Left ventricle myocardium inferior (tissue), 1 donor: ENCODE measurements at places on chromosomes 2 and 18. TPM values are rescaled to one million over a fixed set of nuclear protein-coding genes. Genes with fewer than 3 reads are reported as not detected.

GRCh38 chr2:11236335-11236734, 81.1 kb downstream of the SLC66A3 start:
- no peak for DNase-seq

GRCh38 chr2:205660521-205661124, 21.7 kb upstream of the NRP2 start:
- no peak for DNase-seq

GRCh38 chr2:160590664-160591063, 97.1 kb upstream of the RBMS1 start:
- DNase-seq: no peak

DNA sequence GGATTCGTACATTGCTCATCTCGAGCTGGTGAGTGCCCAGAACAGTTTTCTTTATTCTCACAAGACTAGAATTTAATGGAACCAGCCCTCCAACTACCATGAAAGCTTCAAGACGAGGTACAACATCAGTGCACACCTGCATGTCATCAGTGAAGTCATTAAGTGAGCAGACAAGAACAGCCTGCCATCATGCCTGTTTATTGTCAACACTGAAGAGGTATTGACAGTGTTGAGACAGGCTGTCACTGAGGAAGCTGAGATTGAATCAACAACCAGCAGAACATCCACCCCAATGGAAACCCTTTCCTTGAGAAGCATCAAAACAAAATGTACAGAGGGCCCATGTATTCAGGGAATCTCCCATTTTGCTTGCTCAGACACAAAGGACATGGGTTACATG, 148.0 kb upstream of the TCF4 start:
- DNase-seq: no peak

DNA sequence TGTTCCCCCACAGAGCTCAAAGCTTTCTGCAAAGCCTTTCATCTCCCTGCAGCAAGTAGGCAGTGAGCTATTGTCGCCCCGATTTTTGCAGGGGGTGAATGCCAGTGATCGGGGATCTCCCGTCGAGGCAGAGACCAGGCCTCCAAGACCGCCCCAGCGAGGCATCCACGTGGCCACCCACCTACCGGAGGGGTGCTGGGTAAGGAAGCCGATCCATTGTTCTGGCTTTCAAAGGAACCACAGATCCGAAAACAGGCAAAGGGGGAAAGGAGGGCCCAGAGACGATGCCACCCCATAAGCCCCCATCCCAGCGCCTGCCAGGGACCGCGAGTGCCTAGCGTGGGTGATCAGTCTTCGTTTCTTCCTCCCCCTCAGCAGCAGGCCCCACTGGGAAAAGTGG, 2.4 kb downstream of the ADRA2B start:
- peak; percentile 13 for DNase-seq

- DNase-seq: no peak
These were observed 51.0 kb downstream of the SF3B1 start for GRCh38 chr2:197383825-197384224.

GRCh38 chr2:36486521-36487044, 111.4 kb downstream of the FEZ2 start:
- DNase-seq: no peak

GRCh38 chr2:45964223-45964841, 312.9 kb downstream of the PRKCE start:
- peak; percentile 60 for DNase-seq

DNA sequence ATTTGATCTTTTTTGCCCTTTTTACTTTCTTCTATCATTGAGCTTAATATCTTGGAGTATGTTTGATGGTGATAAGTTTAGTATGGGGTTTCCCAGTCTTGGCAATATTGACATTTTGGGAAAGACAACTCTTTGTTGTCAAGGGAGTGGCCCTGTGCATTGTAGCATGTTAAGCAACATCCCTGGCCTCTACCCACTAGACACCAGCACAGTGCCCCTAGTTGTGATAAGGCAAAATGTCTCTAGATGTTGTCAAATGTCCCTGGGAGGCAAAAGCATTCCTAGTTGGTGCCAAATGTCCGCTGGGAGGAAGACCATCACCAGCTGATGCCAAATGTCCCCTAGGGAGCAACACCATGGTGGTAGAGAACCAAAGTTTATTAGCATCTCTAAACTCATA, 28.2 kb downstream of the GULP1 start:
- DNase-seq: no peak

GRCh38 chr2:179266271-179266670, 1.6 kb upstream of the SESTD1 start:
- DNase-seq: no peak

- DNase-seq: no peak
These were observed 13.3 kb downstream of the AGXT start for GRCh38 chr2:240881913-240882312.

DNA sequence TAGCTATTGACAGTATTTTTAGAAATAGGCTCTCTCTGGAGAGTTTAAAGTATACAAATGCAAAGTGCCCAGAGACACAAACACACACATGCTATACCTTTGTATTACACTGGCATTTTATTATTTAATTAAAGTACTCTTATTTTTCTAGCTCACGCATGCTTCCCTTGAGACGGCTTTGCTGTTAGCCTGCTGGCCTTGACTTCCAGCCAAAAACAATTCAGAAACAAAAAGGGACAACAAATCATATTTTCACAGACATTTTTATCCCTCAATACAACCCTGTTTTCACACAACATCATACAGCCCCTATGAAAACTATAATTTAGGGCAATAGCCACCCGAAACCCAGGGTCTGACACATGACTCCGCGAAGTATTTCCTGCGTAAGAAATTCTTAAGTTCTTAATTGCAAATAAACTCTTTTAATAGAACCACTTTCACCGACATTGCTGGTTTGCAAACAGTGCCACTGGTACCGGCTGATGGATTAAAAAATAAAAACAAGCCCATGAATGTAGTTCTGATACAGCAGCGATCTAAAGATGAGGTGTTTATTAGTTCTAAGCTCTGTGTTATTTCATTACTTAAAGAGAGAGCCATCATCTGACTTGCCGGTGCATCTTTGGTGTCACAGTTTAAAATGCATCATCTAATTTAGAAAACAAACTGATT, 185.1 kb downstream of the TCF4 start:
- no peak for DNase-seq

DNA sequence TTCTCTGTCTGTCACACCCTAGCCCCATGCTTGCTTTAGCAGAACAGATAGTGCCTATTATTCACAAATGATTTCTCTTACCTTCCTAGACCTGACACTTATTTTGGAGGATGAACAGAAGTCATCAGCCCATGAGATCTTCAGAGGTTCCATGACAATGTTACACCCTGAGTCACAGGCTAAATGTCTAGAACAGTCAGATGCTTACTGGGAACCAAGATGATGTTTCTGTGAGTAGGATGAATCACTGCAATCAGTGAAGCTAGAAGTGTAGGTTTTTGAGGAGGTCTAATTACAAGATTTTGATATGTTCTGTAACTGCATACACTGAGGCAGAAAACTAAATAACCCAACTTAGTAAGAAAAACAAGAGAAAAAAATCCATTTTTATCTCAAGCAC, 123.0 kb upstream of the THUMPD2 start:
- DNase-seq: no peak

DNA sequence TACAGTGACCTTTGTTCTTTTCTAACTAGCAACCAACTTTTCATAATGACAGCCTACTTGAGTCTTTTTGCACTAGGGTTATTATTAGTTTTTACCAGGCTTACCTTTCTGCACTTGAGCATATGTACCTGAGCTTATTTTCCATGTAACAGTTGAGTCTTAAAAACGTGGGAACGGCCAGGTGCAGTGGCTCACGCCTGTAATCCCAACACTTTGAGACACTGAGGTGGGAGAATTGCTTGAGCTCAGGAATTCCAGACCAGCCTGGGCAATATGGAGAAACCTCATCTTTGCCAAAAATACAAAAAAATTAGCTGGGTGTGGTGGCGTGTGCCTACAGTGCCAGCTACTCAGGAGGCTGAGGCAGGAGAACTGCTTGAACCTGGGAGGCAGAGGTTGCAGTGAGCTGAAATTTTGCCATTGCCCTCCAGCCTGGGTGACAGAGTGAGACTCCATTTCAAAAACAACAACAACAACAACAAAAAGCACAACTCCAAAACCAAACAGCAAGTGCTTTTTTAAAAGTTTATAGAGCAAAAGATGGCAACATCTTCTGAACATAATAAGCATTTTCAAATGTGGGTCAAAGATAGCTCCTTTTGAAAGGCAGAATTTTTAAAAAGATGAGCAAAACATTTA, 57.1 kb upstream of the CD28 start:
- no peak for DNase-seq

- DNase-seq: no peak
These were observed 90.9 kb downstream of the CCDC138 start for GRCh38 chr2:108877506-108877905.

DNA sequence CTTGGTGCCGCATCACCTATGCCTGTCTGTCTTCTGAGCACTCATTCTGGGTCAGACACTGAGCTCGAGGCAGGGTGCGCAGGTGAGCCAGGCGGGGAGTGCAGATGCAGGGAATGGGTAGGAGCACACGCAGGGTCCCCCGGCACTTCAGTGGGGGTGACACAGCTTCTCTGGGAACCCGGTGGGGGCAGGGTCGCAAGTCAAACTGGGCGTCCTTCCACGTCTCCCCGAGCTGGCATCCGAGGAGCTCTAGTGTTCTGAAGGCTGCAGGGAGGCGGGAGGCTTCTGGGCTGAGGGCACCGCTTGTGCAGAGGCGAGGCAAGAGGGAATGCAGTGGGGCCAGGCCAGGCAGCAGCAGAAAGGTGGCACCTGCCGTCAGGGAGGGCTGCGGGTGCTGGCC, 86.0 kb downstream of the DGKD start:
- DNase-seq: no peak

DNA sequence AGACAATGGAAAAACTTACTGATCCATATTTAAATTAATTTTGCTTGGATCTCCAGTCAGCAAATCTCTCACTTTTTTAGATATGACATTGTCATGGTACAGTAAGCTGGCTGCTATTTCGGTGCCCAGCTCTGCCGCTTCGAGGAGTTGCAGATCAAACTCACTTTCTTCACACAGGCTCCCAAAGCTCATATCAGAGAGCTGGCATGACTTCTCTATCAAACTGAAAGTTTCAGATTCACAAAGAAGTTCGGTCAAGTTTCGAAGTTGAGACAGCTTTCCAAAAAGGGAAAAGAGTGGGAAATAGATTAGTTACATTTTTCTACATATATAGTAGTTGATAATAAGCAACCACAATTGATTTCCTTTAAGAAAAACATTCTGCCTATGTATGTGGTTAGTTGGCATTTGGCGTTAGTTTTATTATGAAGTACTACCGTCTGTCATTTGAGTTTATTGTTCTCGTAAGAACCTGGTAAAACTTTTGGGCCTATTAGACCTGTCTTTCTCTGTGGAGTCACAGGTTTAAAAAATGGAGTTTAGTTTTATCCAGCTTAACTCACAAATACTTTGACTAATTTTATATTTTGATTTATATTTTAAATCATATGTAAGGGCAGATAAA, 118.8 kb downstream of the ABCA12 start:
- no peak for DNase-seq

DNA sequence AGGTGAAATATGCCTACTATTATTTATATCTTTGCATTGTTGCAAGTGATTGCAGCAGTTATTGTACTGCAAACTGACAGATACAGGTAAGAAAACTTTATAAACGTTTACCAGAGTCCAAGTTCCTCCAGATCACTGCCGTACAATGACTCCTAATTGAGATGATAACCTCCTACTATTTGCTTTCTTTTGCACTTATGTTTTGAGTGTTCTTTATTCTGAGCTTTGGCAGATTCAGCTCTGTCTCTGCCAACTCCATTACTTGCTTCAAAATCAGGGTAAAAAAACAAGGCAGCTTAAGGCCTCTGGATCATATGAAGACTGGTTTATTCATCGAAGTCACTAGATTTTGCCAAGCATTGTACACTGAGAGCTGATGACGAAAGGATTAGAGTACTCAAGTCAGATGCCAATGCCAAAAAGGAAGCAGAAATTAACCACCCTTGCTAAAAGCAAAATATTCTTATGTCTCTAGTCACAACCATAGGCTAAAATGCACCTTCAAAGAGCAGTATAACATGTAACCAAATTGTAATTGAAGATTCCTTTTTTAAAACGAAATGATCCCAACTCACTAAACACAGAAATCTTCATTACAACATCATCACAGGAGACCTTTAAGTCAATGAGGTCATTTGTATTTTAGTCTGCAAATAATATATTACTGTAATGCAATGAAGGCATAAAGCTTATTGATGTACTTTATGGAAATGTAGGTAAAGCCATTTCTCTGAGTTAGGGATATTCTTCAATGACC, 10.5 kb upstream of the IKZF2 start:
- DNase-seq: no peak

- DNase-seq: no peak
These were observed 125.3 kb upstream of the ZEB2 start for GRCh38 chr2:144645083-144645778.

DNA sequence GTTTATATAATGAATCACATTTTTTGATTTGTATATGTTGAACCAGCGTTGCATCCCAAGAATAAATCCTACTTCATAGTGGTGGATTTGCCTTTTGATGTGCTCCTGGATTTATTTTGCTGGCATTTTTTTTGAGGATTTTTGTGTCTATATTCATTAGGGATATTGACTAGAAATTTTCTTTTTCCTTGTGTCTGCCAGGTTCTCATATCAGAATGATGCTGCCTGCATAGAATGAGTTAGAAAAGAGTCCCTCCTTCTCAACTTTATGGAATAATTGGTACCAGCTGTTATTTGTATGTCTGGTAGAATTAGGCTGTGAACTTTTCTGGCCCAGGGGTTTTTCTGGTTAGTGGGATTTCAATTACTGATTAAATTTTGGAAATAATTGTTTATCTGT, 457.4 kb upstream of the DSEL start:
- no peak for DNase-seq

- no peak for DNase-seq
These were observed 174.8 kb upstream of the COPS8 start for GRCh38 chr2:236910781-236911495.

Gene IL37
- not detected for total RNA-seq

Gene IGFBP5
- 138 TPM for total RNA-seq

Gene IL36RN
- total RNA-seq: not detected

Gene CTLA4
- total RNA-seq: 0.11 TPM
